ENCODE measurements at places on chromosomes 11 and 22.

DNA sequence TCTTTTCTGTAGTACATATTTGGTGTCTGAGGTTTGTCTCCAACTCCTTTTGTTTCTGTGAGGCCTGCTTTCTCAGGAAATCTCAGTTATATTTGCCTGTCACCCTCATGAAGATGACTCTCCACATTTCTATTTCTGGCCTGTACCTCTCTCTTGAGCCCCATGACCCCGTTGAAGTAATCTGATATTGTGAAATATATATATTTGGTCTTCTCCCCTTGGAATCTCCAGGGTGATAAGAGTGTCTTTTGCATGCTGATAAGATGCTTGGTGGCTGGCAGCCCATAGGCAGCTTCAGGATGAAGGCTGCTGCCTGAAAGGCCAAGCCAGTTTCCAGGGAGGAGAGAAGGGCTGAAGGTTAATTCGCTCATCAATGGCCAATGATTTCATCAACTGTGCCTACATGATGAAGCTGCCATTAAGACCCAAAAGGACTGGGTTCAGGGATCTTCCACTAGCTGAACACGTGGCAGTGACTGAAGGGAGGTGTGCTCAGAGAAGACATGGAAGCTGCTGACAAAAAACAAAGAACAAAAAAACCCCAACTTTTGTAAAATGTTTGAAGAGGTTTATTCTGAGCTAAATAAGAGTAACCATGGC, 67.4 kb downstream of the MICAL2 start:
- DNase-seq: no peak

DNA sequence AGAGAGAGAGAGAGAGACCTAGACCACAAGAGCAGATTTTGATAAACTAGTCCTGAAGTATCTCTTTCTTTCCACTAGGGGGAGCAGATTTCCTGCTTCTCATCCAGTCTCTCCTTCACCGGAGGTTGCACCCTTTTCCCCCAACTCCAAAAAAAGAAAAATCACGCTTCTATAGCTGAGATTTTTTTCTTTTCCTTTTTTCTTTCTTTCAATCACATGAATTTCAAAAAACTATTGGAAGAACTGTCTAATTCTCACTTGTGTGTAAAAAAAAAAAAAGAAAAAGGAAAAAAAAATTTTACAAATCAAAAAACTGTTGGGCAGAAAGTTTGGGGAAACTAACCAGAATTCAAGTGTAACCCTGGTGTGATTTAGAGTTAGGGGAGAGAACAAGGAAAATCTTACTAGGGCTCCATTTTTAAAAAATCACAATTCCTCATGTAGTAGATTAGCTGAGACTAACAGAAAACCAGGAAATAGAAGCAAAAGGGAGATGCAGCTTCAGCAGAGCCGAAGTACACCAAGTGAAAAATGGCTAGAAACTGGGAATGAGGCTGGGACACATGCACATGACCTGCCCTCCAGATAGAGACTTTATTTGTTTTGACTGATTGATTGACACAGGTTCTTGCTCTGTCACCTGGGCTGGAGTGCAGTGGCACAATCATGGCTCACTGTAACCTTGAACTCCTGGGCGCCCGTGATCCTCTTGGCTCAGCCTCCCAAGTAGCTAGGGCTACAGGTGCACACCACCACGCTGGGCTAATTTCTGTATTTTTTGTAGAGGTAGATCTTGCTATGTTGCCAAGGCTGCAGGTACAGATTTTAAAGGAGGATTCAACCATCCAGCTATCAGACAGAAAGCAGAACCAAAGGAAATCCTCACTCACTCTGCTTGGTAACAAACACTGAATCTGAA, 27.1 kb downstream of the SDHD start:
- peak; percentile 53 for DNase-seq

DNA sequence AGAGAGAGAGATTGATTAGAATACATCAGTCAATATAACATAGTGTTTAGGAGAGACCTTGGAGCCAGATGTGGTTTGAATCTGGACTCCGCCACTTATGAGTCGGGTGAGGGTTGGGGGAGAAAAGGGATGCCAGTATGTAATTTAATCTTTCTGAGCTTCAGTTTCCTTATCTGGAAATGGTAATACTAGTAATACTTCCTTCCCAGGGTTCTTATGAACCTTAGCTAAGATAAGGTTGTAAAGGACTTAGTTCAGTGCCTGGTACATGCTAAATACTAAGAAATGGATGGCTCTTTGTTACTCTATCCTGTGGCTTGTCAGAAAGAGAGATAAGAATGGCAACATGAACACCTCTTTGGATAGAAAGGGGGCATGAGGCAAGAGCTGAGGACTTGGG, 226.1 kb upstream of the NARS2 start:
- DNase-seq: no peak

GRCh38 chr11:19208959-19209546, 7.3 kb upstream of the CSRP3 start:
- no peak for DNase-seq

DNA sequence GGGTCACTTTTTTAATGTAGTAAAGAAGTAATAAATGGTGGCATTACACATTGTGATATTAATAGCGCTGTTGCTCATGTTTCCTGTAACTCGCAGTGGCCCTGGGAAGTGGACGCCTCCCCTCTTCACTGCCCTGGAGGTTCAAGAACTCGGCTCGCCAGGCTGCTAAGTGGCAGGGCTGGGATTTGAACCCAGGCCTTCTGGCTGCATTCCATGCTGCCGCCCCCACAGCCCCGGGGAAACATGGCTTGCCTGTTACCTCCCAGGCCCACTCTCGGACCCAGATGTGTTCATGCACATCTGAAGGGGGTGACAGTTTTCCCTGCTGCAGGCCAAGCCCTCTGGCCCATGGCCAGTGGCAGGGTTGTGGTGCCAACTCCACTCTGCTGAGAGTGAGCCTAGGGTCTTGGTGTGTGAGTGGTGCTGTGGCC, 25.0 kb upstream of the MGAT3 start:
- peak; percentile 52 for DNase-seq

- no peak for DNase-seq
Measured at GRCh38 chr22:31647523-31648320, 14.3 kb downstream of the PISD start.

GRCh38 chr22:23581260-23581650, 1.2 kb upstream of the IGLL1 start:
- no peak for DNase-seq

DNA sequence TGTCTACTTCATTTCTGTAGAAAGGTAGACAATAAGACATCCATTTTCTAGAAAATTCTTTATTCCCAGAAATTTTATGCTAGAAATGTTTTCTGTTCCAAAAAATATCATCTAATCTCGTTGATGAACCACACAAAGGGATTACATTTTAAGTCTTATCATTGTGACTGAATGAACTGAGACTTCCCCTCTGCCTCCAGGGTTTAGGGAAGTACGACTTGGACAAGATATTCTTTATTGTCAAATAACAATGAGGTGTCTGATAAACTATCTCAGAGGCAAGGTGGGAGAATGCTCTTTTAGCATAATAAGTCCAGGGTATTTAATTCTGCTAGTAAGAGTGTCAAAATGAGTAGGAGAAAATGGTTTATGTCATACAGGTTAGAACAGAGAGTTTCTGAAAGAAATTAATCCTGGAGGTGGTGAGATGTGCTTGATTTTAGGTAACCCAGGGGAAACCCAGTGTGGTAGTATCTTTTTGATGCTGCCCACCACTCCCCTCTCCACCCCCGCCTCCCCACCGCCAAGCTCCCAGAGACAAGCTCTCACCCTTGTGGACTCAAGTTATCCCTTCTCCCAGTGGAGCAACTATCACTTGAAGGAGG, 100.6 kb downstream of the CD44 start:
- DNase-seq: peak; percentile 56

DNA sequence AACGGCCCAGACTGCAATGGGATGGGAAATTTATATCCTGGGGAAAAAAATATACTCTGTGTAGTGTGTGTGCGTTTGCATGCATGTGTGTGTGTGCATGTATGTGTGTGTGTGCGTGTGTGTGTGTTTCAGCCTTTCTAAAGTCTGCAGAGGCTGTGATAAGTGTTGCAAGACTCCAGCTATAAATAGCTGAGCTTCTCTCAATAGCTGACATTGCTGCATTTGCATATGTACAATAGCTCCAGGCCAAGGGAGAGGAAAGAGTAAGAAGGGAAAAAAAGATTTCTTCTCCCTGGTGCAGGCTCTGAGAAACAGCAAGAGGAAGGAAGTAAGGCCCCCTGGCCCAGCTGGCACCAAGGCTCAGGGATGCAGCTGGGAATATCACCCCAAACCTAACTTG, 483.0 kb downstream of the MN1 start:
- peak; percentile 9 for DNase-seq

GRCh38 chr22:38136607-38137006, 26.1 kb upstream of the BAIAP2L2 start:
- DNase-seq: no peak
